ENCODE measurements at places on chromosomes 11 and 22. TPM values are rescaled to one million over a fixed set of nuclear protein-coding genes. Genes with fewer than 3 reads are reported as not detected.
A peak's percentile ranks its signal among the peaks of the same experiment; 100 is the strongest.

DNA sequence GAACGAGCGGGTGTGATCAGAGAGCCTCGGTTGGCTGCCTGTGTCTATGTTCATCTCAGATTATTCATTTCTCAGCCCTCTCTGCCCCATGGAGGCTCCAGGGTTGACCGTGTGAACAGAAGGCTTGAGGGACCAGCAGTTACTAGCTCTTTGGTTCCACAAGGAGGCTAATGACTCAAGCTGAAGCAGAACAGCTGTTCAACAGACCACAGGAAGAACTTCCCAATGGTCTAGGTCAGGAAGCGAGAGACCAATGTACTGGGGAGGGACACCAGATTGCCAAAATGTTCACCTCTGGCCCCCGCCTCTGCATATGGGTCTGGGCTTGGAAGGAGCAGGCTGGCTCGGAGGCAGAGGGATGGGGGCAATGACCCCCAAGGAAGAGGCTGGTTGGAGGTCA lies 14.7 kb upstream of the PDE2A start:
- no peak for DNase-seq

- DNase-seq = no peak
These were observed 433.2 kb downstream of the SOX6 start for GRCh38 chr11:15923183-15923582.

The CYTH4 gene
- 4.9 TPM for polyA plus RNA-seq

The LDHAL6A gene
- polyA plus RNA-seq = 1.00 TPM

DNA sequence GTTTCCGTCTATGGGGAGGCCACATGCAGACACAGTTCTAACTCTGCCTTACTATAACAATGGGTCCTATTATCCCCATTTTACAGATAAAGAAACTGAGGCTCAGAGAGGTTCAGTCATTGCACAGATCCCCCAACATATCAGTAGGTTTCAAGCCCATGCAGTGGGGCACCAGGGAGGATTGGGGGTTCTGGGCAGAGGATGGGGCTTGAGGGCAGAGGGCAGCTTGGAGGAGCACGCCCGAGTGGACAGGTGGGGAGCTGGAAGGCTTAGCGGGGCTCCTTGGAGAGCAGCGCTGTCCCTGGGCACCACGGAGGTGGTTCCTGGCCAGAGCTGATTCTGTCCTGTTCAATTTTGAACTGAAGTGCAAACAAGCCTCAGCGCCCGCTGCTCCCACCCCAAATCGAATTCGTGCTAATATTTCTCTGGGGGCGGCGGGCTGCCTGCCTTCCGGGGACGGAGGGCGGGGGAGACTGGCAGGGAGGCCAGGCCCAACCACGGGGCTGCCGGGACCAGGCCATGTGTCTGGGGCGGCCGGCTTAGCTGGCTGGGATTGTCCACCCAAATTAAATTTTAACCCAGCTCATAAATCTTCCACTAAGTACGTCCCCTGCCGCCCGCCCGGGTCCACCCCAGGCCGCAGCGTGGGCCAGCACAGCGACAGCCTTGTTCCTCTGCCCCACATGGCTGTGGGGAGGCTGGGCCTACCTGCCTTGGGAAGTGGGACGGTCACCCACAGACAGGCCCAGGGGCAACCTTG lies 49.4 kb downstream of the FLRT1 start:
- no peak for DNase-seq

The HIC2 gene
- polyA plus RNA-seq = 11.8 TPM

DNA sequence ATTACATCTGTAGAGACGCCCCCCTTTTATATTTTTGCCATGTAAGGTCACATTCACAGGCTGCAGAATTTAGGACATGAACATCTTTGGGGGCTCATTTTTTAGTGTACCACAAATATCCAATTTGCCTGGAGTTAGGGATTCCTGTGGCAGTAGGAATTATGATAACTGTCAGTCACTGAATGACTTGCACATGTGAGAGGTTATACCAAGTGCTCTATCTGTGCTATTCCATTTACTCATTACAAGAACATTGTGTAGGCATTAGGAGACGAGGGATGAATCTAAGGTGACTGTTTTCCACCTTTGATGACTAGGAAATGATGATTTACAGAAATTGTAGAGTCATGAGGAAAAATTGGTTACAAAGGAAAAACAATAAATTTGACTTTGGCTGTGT lies 79.3 kb downstream of the LIF start:
- DNase-seq = no peak

- DNase-seq = no peak
These were observed 134.4 kb downstream of the CSNK2A3 start for GRCh38 chr11:11218629-11218986.

DNA sequence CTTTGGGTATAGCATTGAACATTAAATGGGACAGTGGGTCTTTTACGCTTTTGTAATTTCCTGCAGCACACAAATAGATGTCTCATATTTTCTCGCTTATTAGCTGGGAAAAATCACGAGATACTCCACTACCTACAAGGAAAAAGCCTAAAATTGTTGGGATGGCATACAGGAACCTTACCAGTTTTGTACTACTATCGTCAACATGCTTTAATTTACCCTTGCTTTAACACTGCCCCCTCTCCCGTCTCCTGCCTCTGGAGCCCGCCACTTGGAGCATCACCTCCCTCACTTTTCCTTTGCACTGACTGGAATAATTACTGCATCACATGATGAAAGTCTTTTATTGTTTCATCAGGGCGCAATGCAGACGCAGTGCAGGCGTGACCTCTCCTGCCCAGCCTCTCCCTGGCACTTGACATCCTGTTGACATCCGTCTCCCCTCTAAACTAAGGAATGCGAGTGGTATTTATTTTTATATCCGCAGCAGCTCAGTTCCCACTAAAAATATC lies 1.0 kb upstream of the FNBP4 start:
- DNase-seq = peak; percentile 73
